CD8-positive, alpha-beta T cell (primary cell): ENCODE measurements at places on chromosomes 1 and 21.

DNA sequence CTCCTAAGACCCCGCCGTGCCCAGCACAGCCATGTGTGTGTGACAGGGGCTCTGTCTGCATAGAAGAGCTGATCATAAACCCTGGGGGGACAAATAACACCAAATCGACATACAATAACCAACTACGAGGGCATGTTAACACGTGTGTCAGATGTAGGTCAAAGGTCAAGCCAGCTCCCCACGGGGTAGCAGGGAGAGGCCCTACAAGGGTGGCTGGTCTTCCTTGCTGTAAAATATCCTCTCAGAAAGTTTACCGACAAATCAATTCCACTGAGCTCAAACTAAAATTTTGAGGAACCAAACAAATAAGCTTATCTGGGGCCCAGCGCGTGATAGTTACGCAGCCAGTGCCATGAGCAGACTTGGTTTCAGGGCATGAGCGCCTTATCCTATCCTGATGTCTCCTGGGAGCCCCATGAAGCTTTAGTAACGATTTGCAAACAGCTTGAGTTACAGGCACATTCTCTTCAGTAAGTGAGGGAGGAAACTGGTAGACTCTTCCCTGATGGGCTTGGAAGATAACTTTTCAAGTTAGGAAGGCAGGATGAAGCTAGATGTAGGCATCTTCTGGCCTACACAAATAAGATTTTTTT is 2.7 kb upstream of the TMPRSS3 start:
- DNase-seq, result no peak

DNA sequence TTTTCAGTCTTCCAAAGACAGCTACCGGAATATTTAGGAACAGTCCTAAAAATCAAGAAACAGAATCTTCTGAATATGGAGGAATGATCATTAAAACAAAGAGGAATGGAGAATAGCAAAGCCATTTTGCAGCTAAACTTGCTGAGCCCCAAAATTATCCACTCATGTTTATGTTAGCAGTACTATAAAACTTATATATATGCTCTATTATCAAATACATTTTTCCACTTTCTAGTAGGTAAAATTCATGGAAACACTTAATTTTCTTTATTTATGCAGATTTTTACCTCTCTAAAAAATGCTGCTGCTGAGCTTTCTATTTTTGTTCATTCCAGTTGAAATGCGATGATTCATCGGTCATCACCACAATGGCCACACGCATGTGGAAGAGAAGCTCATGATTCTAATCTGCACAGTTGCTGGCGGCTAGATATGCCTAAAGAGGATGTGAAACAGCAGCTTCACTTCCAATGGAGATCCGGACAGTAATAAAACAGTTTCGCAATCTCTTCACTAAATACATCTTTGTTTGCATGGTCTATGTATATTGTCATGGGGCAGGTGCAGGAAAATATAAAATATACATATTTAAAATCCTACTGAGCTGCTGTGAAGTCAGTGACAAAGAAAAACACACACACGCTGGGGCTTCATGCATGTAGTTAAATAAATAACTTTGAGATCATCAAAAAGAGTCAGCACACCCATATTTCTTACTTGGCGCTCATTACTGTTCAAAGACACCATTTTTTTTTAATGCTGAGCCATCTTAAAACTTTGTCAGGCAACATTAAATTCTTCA is 292.2 kb downstream of the SMYD3 start:
- no peak for DNase-seq

GRCh38 chr1:57017200-57017599 is 51.4 kb upstream of the C8B start:
- no peak for DNase-seq

- no peak for DNase-seq
These were observed 107.5 kb downstream of the SPAG17 start for GRCh38 chr1:118077331-118078045.

DNA sequence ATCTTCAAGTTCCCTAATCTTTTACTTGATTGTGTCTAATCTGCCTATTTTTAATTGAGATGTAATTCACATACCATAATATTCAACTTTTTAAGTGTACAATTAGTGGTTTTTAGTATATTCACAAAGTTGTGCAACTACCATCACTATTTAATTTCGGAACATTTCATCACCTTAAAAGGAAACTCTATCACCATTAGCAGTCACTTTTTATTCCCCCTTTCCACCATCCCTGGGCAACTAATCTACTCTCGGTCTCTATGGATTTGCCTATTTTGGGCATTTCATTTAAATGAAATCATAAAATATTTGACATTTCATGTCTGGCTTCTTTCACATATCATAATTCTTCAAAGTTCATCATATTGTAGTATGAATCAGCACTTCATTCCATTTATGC is 30.6 kb upstream of the HYI start:
- DNase-seq, result no peak

- DNase-seq, result no peak
These were observed 898.8 kb downstream of the TTLL7 start for GRCh38 chr1:83100133-83100532.
